ENCODE measurements at places on chromosomes 1 and 21.

GRCh38 chr1:20153000-20153418, 13.9 kb downstream of the PLA2G2F start:
- no peak for DNase-seq

- DNase-seq, result no peak
Measured at GRCh38 chr1:94949681-94950661, 23.1 kb upstream of the CNN3 start.

DNA sequence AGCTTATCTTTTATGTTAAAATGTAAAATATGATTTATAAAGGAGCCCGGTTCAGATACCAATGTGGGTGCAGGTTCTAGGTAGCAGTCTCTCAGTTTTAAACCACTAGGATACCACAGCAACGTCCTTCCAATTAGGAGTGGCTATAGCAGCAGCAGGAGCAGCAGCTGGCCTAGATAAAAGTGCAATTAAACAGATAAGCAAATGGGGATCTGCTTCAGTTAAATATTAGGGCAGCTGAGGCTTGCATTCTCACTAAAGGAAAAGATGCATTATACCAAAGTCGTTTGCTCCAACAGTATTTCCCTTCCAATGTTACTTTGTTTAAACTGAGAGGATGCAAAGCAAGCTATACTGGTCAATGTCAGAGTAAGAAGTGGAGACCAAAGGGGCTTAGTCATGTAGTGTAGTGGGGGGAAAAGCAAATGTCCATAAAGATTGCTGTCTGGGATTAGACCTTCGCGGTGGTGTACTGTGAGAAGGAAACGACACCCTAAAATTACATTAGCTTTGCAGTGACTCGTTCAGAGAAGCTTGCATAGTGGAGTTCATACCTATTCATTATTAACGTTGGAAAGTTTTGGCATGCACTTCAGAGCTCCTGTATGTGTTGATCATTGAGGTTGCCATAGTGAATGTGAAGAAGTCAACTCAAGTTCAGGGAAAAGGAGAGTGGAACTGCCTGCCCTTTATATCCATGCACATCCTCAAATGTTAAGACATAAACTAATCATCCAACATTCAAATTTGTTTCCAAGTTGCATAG, 272.2 kb downstream of the VAV3 start:
- no peak for DNase-seq

- DNase-seq, result no peak
Measured at GRCh38 chr1:232445361-232446106, 184.4 kb downstream of the SIPA1L2 start.

GRCh38 chr1:220711056-220711809, 21.1 kb downstream of the C1orf115 start:
- DNase-seq, result no peak

- no peak for DNase-seq
Measured at GRCh38 chr1:163443863-163444262, 122.1 kb downstream of the NUF2 start.

- peak; percentile 91 for DNase-seq
Measured at GRCh38 chr1:167803358-167804207, 81.8 kb downstream of the MPZL1 start.

GRCh38 chr1:210123924-210124589, 108.5 kb upstream of the SERTAD4 start:
- no peak for DNase-seq

DNA sequence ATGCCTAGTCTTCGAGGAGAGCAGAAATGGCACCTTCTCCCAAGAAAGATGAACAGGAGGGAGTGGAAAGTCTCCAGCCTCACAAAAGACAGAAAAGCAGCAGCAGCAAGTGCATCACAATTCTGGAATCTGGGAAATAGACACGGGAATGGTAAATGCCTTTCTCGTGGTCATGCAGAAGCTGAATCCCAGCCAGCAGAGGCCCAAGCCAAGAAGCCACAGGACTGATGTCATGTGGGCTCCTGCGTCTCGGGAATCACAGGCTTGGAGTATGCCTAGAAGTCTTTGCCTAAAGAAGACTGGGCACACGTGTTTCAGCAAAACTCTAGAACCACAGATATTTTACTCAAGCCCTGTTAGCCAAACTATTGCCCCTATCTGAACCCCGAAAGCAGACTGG, 260.3 kb upstream of the PLD5 start:
- DNase-seq, result no peak

DNA sequence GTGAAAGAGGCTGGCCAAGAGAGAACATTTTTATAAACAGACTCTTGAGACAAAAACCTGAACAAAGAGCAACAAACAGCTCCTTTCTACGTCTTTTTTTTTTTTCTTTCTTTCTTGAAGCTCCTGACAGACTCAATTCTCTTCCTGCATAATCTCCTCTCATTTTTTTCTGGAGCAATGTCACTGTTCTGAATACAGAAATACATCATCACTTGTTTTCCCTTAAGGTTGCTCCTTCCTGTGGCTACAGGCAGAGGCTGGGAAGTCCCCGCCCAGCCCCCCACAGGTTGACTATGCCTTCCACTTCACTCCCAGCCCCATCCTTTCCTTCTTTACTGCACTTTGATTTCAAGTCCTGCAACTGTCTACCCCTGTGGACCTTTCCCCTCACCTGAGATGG, 46.1 kb downstream of the TNR start:
- no peak for DNase-seq

DNA sequence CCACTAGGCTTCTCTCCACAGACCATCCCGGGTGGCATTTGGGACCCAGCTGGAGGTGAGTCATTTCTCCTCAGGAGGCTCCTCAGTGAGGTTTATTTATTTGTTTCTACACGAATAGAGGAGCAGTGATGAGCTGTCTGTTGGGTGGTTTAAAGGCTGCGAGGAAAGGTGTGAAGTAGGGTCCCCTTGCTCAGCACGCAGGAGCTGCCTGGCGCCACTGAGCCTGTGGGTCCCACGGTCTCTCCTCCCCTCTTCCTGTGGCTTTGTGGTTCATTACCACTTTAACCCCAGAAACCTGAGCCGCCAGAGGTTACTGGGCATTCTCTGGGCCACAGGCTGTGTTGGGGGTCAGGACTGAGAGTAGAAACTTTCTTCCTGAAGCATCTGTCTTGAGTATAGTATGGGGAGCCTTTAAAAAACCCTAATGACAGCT, 39.9 kb downstream of the IL6R start:
- no peak for DNase-seq

- no peak for DNase-seq
Measured at GRCh38 chr1:201769966-201770365, 59.0 kb upstream of the IPO9 start.

- no peak for DNase-seq
Measured at GRCh38 chr1:91707890-91708218, 178.1 kb downstream of the TGFBR3 start.

DNA sequence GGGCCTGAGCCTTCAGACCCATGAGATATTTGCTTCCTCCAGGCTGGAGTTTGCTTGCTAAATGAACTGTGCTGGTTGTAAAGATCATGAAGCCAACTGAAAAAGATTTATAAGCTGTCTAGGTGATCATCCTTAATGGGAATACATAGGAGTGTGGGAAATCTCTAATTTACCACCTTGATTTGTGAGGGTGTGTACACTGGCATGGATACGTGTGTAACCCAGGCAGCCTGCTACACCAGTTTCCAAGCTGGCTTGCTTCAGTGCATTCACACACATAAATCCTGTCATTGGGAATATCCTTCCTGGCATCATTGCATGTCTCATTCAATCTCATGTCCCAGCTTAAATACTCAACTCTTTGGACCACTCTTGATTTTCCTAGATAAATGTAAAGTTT, 57.6 kb upstream of the GNG12 start:
- no peak for DNase-seq

GRCh38 chr1:20717452-20718342, at the start of gene KIF17:
Gene KIF17, minus strand, starts transcription at chr1:20718007. Its CDS starts 301 bp downstream, at chr1:20717706.
- peak; percentile 91 for DNase-seq

- DNase-seq, result no peak
Measured at GRCh38 chr21:29034678-29035077, 10.2 kb downstream of the USP16 start.

GRCh38 chr1:204343802-204344201, 15.9 kb downstream of the PLEKHA6 start:
- DNase-seq, result no peak

DNA sequence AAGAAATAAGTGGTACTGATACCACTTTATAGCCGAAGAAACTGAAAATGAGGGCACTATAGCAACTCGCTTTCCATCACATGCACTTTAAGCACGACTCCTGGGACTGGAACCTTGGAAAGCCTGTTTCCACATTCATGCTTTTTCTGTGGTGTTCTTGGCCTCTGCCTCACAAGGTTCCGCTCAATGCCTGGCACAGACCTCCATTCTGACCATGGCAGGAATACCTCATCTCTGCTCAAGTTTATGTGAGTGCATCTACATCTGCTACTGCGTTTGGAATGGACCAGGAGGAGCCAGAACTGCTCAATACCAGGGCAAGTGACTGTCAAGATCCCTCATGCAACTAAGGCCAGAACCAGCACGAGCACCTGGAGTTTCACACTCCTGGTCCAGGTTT, 11.6 kb downstream of the NGF start:
- no peak for DNase-seq

GRCh38 chr21:18801468-18801867, 397.9 kb upstream of the TMPRSS15 start:
- no peak for DNase-seq

DNA sequence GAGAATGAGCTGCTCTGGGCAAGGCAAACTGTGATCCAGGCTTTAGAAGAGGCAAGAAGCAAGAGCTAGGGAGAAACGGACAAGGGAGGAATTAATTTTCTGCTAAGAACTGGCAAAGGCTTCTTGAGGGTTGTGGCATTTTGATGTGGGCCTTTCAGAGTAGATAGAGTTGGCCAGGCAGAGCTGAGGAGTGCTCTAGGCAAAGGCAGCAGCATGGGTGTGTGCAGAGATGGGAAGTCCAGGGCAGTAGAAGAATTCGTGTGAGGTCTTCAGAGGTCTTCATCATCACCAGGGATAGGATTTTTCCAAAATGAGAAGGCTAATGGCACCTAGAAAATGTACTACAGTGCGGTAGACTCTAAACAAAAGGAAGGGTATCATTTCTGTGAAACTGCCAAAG, 237.8 kb downstream of the LTN1 start:
- no peak for DNase-seq

- no peak for DNase-seq
Measured at GRCh38 chr21:26117972-26118367, 52.6 kb downstream of the APP start.

DNA sequence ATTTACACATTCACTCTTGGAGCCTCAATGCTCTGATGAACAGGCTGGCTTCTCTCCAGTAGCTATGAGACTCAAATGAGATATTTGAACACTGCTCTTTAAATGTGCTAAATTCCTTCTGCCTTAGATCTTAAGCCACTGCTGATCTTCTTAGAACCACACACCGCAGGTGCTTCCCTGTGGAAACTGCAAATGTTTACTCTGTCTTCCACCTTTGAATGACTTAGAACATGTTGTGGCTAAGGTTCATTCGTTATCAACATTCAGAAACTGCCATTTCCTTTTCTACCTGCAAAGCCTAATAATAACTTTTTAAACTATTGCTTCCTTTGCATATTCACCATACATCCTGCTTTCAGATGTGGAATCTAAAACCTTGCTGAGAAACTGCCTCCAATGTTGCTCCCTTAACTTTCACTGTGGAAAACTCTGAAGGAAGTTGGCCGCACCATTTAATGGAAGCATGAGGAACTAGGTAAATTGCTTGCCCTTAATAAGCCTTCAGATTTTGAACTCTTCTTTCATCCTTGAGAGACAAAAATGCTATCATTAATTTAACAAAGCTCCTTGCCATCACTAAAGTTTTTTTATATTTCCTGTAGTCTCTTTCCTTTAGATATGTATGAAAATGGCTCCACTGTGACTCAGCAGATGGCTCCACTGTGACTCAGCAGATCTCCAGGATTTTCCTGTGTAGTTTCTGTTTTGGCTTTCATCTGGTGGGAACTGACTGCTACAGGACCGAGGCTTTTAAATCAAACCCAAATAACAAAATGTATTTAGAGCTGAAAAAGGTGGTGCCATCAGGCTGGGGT, 143.8 kb downstream of the TNFSF18 start:
- DNase-seq, result peak; percentile 66

DNA sequence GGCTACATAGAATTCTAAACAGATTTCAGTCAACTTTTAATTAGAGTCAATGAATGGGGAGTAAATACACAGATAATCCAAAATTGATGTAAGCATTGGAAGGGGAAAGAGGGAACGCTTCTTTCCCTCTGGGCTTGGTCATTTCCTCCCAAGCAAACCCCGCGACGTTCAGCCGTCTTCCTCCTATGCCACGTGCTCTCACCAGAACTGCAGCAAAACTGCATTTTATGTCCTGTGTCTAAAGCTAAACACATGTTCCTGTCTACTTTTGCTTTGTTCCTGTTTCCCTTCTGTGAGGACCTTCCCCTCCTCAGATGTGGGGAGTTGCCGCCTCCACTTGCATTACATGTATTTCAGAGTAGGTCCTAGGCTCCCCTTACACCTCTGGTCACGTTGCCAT, 27.2 kb downstream of the UTP25 start:
- DNase-seq, result no peak

Measured in erythroblast (primary cell).